HCT116 (cell line): ENCODE measurements at places on chromosomes 16 and 17.

- no peak for DNase-seq
Observed at GRCh38 chr16:48511071-48511540, 98.9 kb downstream of the N4BP1 start.

DNA sequence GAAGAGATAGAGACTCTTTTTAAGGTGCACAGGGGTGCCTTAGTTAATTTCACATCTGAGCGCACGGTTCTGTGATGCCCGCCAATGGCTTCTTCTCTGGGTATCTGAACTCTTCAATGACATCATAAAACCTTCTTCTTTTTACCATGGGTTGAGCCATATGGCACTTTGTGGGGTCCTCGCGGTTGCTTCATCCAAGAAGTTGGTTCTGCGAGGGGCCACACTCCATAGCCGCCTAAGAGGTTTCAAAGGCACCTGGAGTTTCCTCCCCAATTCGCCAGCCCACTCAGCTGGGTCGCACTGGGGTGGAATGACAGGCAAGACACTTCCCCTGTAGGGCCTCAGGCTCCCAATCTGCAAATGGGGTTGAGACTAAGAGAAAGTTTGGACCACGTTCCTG lies 10.4 kb upstream of the MT4 start:
- DNase-seq, result no peak

- no peak for DNase-seq
Observed at GRCh38 chr17:74923538-74924249, 379 bp upstream of the OTOP2 start.

- DNase-seq, result no peak
Observed at GRCh38 chr16:83769397-83770008, 38.3 kb upstream of the HSBP1 start.

GRCh38 chr16:275786-276232 lies at the start of gene RGS11:
RGS11 (minus strand) TSS chr16:275944; CDS start chr16:275911, 33 bp downstream.
- no peak for DNase-seq

DNA sequence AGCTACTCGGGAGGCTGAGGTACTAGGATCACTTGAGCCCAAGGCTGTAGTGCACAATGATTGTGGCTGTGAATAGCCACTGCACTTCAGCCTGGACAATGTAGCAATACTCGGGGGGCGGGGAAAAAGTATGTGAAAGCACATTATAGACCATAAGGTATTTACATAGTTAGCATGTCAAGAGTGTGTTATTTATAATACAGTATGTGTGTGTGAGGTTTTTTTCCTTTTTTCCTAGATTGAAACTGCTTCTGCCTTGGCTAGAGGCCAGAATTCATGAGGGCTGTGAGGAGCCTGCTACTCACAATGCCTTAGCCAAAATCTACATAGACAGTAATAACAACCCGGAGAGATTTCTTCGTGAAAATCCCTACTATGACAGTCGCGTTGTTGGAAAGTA lies 30.5 kb downstream of the PTRH2 start:
- no peak for DNase-seq
